Stimulated activated CD4-positive, alpha-beta T cell treated with anti-CD3 and anti-CD28 coated beads, Interleukin-15, amount 100 ng/mL, for 1 hour (primary cell): ENCODE measurements at places on chromosomes 5 and 9.

DNA sequence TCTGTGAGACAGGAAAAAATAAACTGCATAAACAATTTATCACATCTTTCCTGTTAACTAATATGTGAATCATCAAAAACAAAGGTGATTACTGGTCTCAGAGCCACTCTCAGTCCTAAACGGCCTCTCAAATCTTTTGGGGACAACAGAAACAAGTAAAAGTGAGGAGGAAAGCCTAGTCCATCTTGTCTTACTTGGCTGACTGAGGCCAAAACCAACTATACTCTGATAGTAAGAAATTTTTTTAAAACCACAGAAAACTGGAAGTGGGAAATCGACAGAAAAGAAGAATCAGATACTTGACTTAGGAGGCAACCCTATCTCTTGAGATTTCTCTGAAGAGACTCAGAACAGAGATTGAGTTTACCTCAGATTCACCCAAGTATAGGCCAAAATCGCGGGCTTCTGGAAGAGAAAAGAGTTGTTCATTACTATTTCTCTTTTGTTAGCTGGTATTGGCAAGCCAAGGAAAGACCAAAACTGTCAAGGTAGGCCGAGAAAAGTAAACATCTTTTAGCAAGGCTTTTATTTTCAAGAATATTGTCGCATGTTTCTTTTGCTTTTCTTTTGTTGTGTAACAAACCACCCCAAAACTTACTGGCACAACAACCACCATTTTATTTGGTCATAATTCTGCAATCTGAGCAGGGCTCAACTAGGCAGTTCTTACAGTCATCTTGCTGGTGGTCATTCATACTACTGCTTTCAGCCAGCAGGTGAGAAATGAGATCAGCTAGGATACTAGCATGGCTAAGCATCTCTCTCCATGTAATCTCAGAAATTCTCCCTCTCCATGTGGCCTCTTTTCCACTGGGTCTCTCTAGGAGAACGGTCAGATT is 46.1 kb downstream of the RFX3 start:
- no peak for DNase-seq

DNA sequence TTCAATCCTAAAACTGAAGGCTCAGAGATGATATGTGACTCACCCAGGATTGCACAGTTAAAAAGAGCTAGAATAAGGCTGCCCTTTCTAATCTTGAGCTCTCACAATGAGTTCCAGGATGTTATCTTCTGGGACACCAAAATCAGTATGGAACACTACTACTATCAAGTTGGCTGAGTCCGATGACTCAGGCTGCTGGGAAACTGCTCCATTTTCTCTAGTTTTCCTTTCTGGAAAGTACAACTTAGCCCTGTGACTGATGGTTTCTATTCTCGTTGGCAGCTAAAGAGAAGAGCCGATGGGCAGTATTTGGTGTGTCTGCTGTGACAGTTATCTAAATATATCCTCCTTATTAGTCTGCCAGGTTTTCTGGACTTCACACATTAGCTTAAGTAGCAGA is 37.9 kb upstream of the DPYSL3 start:
- DNase-seq, result no peak

- no peak for DNase-seq
Measured at GRCh38 chr5:68217047-68217355, 1.4 kb downstream of the PIK3R1 start.

DNA sequence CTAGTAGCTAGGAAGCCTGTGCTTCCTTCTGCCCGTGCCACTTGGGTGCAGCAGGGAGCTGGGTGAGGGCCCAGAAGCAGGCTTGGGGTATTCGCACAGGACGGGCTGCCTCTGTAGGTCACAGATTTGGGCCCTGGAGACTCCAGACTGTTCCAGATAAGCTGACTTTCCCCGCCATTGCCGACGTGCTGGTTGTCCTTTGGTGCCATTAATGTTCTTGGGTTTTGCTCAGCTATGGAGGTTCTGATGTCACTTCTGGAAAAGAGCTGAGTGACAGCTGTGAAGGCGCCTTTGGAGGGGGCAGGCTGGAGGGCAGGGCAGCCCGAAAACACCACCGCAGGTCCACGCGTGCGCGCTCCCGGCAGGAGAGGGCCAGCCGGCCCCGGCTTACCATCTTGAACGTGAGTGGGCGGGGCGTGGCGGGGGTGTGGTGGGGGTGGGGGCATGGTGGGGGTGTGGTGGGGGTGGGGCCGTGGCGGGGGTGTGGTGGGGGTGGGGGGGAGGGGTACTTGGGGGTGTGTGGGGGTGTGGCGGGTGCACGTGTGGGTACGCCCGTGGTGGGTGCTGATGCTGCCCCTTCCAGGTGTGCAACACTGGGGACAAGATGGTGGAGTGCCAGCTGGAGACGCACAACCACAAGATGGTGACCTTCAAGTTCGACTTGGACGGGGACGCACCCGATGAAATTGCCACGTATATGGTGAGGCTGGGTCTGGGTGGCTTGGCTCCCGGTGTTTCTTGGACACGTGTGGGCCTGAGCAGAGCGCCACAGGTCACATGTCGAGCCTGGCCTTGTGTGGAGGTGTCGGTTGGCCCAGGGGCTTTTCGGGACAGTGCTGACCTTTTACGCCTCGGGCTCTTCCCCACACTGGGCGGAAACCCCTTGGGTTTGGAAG is 79.6 kb downstream of the WNK2 start:
- DNase-seq, result no peak

DNA sequence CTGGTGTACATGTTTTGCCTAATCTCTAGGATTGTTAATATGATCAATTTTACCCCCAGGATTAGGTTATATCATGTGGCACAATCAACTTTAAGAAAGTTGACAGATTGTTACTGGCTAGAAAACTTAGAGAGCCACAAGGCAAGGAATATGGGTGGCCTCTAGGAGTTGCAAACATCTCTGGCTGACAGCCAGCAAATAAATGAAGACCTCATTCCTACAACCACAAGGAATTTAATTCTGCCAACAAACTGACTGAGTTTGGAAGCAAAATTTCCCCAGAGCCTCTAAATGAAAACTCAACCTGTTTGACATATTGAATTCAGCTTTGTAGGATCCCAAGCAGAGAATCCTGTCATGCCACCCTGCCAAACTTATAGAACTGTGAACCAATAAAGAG is 196.4 kb upstream of the PTGER4 start:
- no peak for DNase-seq

DNA sequence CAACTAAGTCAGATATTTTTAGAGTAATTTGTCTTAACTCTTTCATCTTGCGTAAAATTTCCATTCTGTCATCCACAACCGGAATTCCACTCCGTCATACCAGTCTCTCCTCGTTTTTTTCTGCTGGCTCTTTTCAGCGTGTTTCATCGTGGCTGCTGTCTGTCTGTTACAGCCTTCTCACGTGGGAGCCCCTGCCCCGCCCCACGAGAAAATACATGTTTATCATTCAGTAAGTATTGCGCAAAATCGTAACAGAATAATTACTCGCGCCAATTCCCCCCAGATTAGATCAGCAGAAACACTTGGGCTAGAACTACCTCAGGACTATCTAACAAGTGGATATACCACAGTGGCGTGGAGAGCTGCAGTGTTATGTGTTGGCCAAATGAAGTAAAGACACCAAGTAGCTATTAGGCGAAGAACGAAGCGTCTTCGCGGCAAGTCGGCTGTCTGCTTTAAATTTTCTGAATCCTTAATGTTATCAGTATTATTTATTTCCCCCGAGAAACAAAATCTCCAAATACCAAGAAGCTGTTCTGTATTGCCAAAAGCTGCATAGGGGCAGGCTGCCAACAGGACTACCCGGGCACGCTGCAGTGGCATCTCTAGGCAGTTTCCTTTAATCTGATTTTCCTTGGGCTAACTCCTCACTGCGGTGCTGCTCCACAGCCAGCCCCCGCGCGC is 566 bp upstream of the FOCAD start:
- peak; percentile 12 for DNase-seq
